ENCODE measurements at places on chromosomes 7 and 10.

DNA sequence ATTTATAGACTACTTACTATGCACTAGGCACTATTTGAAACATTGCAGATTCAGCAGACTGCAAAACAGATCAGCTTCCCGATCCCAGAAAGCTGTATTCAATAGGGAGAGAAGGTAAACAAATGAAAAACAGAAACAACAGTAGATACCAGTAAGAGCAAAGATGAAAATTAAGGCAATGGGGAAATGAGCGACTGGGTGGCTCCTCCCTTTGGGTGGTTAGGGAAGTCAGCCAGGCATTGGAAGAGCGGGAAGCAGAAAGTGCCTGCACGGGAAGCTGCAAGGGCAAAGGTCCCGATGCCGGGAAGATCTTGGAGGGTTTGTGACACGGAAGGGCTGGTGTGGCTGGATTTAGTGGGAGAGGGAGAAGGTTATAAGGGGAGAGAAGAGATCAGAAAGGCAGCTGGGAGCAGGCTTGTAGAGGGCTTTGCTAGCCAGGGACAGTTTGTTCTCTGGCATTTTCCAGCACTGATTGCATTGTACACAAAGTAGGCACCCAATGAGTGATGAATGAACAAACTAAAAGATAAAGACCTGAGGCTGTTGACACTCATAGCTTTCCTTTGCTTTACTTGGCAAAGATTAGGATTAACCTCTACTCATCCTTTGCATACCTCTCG is 67.8 kb downstream of the NAMPT start:
- DNase-seq, result peak; percentile 65

DNA sequence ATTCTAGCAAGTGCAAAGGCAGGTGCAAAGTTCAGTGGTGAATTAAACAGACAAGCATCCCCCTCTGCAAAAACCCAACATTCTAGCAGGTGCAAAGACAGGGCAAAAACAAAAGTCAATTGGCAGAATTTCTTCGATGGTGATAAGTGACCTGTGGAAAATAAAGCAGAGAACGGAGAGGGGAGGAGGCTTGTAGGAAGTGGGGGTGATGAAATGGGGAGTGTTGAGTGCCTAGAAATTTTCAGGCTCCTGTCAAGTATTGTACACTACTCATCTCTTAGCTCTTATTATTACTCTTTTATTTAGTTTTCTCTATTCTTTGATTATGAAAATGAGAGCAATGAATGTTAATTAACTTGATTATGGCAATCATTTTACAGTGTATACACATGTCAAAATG is 2.4 kb upstream of the CD36 start:
- DNase-seq, result no peak

DNA sequence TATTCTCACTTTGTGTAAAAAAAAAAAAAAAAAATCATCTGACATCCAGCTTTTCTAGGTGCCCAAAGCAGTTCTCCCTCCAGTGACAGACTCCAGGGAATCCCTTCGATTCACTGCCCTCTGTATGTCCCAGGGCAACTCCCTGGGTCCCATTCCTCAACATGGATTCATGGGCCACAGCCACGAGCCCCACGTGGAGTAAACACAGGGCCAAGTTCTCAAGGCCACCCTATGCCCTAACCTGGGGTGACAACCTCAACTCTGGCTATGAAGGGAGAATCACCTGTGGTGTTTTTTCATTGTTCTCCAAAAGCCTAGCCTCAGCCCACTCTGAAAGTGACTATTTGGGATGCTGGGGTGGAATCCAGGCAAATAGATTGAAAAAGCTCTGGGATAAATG is 3.4 kb downstream of the BNIP3 start:
- DNase-seq, result no peak

GRCh38 chr10:61302124-61302523 is 151.1 kb downstream of the TMEM26 start:
- DNase-seq, result no peak

DNA sequence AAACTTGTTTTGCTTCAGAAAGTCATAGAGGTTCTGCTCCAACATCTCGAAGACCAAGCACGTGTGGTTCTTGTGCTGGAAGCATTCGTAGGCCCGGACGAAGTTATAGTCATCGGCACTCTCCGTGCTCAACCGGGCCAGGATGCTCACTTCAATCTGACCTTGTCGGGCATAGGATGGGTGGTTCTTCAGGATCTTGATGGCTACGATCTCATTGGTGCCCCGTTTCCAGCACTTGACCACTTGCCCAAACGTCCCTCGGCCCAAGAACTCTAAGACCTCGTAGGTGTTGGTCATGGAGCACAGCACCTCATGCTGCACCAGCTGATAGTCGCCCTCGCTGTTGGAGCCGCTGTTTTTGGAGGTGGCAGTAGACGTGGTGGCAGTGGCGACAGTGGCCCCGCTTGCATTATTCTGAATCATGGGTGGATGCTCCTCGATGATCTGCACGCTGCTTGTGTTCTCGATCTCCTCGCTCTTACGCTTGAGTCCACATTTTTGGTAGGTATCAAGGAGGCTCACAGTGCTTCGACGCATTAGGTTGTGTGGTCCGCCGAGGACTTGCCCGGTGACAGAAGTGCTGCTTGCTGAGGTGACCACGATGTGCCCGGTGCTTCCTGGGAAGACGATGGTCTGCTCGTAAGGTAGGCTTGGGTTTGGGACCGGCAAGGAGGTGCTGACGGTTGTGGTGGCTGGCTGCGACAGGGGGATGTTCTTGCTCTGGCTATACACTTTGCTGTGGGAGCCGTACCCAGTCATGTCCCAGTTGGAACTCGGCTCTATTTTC is 61.4 kb downstream of the HIPK2 start:
- no peak for DNase-seq

- no peak for DNase-seq
Measured at GRCh38 chr10:98077223-98077622, 46.8 kb upstream of the CRTAC1 start.

- no peak for DNase-seq
Measured at GRCh38 chr7:77802557-77803405, 4.2 kb downstream of the PHTF2 start.

DNA sequence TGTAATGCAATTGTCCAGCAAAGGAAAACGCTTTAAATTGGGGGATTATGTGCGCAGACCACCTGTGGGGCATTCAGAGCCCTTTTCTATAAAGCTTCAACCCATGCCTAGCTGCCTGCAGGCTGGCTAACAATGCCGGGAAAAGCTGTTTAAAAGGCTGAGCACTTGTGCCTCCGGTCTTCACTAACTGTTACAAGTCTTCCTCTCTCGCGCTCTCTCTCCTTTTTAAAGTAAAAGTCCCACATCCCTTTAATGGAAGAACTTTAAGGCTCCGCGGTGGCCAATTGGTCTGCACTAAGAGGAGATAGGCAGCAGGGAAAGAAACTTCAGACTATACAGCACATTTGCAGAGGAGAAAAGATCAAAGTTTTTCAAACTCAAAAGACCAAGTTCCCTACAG is 4.6 kb downstream of the FZD8 start:
- no peak for DNase-seq

- DNase-seq, result no peak
Measured at GRCh38 chr10:86263209-86263608, 103.4 kb downstream of the GRID1 start.

DNA sequence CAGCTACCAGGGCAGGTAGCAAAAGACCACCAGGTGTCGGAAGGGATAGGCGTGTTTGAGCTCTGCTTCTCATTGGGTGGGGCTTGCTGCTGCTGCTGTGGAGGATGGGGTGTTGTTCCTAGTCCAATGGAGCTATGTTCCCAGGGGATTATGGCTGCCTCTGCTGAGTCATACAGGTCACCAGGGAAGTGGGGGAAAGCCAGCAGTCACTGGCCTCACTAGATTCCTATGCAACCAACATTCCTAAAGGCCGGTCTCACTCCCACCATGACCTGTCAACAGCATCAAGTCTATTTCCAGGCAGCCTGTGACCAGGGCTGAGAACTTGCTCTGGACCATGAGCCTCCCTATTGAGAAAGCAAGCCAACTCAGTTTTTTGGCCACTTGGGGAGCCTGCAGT is 1160.8 kb downstream of the REEP3 start:
- no peak for DNase-seq

DNA sequence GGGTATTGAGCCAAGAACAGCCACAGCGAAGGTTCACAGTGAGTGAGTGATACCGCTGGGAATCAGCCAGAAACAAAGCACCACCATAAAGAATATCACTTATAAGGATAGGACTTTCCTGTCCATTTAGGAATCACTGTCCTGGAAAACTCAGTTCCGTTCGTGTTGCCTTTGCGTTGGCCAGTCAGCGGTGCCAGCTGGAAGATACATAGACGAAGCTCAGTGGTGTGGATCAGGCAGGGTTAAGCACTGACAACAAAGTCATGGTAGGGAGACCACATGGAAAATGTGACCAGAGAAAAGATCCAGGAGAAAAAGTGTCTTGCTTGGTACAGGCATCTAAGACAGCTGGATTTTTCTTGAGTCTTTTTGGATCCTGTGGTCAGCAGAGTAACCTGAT is 579.7 kb upstream of the DPP6 start:
- DNase-seq, result no peak

DNA sequence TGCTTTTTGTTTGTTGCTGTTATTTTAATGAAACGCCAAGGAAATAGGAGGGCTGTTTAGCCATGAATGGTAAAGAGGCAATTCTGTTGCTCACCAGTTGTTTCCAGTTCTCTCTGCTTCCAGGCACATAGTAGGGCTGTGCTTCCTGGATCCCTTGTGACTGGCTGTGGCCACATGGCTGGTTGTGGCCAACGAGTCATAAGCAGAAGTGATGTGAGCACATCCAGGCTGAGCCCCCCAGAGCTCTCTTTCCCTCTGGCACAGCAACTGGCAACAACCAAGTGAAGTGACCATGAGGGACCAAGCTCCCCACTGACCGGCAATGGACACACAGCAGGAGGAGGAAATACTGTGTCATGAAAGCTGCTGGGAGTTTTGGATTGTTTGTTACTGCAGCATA is 10.3 kb downstream of the GRID1 start:
- no peak for DNase-seq

GRCh38 chr10:45151467-45152214 is 150.9 kb downstream of the ZNF22 start:
- DNase-seq, result no peak

GRCh38 chr7:27551803-27552400 is 110.8 kb downstream of the HIBADH start:
- no peak for DNase-seq

DNA sequence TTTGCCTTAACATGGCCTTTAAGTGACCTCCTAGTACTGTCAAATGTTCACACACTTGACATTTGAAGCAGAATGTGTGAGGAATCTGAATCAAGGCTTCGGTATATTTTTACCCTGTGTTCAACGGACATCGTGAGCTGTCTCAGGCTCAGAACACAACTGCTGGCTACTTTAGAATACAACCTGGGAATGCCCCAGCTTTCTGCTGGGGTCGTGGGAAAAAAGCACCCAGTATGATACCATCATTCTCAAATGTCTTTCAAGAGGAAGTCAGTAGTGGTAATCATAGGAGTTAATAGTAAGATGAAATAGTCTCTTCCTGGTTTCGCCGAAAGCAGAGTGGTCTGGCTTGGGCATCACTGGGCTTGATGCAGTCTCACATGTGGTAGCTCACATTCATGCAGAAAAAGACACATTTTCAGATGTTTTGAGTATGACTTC is 67.2 kb downstream of the CREB5 start:
- DNase-seq, result no peak

GRCh38 chr7:133535308-133535707 is 282.4 kb downstream of the EXOC4 start:
- no peak for DNase-seq

GRCh38 chr7:94336009-94336408 is 58.7 kb upstream of the COL1A2 start:
- no peak for DNase-seq

GRCh38 chr7:27419581-27420177 is 177.1 kb downstream of the EVX1 start:
- no peak for DNase-seq

DNA sequence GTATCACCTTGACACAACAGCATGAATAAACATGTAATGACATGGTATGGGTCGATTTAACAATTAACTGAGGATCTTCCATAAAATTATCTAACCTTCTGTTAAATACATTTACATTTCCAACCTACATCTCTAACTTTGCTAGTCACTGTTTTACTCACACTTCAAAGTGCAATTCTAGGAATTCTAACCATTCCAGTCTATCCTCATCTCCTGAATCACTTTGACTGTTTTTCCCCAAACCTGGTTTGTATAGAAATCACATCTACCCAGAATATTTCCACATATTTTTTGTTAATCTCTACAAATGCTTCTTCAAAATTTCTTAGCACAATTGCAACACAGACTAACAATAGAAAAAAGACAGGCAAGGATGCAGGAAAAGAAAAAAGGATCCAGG is 6.2 kb downstream of the ABI1 start:
- DNase-seq, result no peak

Data from AG20443 (cell line).